Osteoblast (primary cell): ENCODE measurements at places on chromosomes 11 and 22.

DNA sequence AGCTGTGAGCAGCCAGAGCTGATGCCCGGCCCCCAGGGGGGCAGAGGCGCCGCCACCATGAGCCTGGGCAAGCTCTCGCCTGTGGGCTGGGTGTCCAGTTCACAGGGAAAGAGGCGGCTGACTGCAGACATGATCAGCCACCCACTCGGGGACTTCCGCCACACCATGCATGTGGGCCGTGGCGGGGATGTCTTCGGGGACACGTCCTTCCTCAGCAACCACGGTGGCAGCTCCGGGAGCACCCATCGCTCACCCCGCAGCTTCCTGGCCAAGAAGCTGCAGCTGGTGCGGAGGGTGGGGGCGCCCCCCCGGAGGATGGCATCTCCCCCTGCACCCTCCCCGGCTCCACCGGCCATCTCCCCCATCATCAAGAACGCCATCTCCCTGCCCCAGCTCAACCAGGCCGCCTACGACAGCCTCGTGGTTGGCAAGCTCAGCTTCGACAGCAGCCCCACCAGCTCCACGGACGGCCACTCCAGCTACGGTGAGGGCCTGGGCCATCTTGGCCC lies 6.1 kb downstream of the CDC42EP1 start:
- peak; percentile 53 for DNase-seq

GRCh38 chr11:10502065-10502680 lies 38.8 kb downstream of the RNF141 start:
- DNase-seq, result no peak

DNA sequence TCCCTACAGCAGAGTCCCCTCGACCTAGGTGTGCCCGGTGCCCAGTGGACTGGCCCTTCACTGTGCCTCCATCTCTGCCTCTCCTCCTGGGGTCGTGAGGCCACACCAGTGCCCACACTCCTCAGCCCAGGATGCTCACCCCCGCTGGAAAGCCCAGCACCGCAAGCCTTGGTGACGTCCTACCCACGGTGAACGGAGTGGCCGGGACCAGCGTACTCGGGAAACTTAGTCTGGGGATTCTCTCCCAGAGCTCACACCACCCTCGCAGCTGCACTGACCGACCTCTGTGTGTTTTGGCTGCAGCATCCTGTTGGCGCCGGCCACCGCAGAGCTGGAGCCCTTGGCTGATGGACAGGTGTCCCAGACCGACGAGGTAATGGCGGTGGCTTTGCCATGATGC lies 35.5 kb upstream of the KRTAP5-7 start:
- DNase-seq, result no peak

- peak; percentile 66 for DNase-seq
Observed at GRCh38 chr11:111730871-111731591, 35.2 kb downstream of the PPP2R1B start.

- no peak for DNase-seq
Observed at GRCh38 chr11:134282121-134283045, 6.2 kb downstream of the GLB1L3 start.

GRCh38 chr22:30423301-30423958 lies 2.1 kb upstream of the MTFP1 start:
- no peak for DNase-seq

DNA sequence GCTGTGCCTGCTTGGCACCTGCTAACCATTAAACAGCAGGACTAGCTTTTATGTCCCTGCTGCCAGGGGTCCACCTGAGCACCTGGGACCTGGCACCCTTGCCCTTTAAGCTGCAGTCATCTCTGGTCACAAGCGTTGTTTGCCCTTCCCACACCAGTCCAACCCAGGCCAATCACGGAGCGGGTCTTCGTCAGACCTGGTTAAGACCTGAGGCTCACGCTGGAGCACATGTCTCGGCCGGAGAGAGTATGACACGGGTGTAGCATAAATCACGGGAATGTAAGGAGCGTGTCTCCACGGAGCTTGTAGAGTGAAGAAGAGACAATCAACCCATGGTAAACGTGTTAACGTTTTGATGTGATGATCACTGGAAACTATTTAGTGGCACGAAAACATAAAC lies 847.3 kb downstream of the BRD1 start:
- no peak for DNase-seq

GRCh38 chr11:46356924-46357482 lies 9.7 kb downstream of the DGKZ start:
- DNase-seq, result peak; percentile 92

GRCh38 chr22:46584081-46584921 lies 35.9 kb upstream of the GRAMD4 start:
- DNase-seq, result peak; percentile 91

- DNase-seq, result no peak
Observed at GRCh38 chr22:50357222-50357621, 14.1 kb downstream of the PPP6R2 start.

DNA sequence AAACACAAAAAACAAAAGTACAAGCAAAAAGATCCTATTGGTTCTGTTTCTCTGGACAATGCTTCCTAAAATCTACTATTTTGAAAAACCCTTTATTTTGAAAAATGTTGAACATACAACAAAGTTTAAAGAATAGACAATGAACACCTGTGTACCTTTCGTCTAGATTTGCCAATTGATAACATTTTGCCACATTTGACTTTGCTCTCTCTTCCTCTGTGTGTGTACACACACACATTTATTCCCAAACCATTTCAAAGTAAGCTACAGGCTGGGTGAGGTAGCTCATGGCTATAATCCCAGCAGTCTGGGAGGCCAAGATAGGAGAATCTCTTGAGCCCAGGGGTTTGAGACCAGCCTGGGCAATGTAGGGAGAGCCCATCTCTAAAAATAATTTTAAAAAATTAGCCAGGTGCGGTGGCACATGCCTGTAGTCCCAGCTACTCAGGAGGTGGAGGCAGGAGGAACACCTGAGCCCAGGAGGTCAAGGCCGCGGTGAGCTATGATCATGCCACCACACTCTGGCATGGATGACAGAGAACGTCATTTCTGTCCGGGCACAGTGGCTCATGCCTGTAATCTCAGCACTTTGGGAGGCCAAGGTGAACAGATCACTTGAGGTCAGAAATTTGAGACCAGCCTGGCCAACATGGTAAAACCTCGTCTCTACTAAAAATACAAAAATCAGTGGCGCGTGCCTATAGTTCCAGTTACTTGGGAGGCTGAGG lies 5.3 kb upstream of the PSMC3 start:
- DNase-seq, result no peak

GRCh38 chr11:29063630-29064361 lies 953.0 kb downstream of the KCNA4 start:
- no peak for DNase-seq

GRCh38 chr22:22180738-22181285 lies 63.8 kb upstream of the VPREB1 start:
- no peak for DNase-seq

DNA sequence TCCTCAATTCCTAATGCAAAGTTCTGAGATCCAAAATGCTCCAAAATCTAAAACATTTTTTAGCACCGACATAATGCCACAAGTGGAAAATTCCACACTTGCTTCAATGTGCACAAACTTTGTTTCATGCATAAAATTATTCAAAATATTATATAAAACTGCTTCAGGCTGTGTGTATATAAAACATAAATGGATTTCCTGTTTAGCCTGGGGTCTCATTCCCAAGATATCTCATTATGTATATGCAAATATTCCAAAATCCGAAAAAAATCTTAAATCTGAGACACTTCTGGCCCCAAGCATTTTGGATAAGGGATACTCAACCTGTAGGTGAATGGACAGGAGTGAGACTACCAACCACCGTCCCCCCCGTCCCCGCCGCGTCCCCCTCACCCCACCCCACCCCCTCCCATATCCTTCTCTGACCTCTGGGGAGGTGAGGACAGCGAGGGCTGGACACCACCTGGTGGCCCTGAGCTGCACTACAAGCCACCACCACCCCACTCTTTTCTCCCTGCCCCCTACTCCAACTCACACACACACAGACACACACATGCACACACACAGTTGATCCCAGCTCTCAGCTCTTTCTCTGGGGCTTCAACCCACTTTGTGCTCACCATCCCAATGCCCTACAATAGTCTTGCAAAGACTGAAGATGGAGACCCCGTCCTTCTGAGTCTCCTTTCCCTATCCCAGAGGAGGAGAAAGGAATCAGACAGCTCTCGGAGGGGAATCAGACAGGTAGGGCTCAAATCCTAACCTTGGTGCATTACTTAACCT lies 101.0 kb downstream of the PDE2A start:
- peak; percentile 85 for DNase-seq

- no peak for DNase-seq
Observed at GRCh38 chr11:126090452-126090851, 27.8 kb upstream of the CDON start.

DNA sequence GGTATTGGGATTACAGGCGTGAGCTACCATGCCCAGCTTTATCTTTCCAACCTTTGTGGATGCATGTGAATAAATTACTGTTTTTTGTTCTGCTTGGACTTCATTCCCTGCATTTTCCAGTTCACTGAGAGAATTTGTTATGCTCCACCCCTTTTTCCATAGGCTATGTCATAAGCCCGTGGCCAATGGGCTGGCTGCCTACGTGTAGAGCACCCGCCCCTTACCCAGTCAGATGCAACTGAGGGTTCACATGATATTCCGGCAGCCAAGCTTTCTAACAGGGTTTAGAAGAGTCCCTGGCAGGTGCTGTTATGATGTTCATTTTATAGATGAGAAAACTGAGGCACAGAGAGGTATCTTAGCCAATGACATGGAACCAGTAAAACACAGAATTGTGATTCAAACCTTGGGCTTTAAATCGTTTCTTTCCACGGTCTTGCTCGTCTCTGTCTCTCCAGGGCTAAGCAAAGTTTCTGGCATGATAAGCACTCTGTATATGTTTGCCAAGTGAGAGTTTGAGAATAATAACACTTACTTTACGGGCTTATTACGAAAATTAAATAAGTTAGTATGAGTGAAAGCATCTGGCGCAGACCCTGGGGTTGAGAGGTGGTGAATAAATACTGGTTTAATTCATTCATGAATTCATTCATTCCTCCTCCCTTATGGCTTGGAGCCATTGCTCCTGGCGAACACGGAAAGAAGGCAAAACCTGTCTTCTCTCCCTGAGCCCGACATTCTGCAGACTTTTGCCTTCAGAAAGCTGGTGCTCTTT lies 42.4 kb upstream of the RASD2 start:
- peak; percentile 41 for DNase-seq

- peak; percentile 10 for DNase-seq
Observed at GRCh38 chr11:1706634-1707400, 9.8 kb downstream of the KRTAP5-6 start.

DNA sequence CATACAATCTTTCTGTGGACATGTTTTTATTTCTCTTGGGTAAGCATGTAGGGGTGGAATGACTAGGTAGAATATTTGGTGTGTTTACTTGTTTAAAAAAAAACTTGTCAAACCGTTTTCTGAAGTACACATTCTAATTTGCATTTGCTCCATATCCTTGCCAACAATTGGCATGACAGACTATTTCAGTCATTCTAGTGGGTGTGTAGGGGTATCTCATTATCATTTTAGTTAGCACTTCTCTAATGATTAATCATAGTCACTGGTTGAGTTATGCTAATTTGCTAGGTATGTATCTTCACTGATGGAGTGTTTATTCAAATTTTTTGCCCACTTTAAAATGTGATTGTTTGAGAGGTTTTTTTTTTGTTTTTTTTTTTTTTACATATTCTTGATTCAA lies 64.3 kb downstream of the C11orf65 start:
- DNase-seq, result no peak

DNA sequence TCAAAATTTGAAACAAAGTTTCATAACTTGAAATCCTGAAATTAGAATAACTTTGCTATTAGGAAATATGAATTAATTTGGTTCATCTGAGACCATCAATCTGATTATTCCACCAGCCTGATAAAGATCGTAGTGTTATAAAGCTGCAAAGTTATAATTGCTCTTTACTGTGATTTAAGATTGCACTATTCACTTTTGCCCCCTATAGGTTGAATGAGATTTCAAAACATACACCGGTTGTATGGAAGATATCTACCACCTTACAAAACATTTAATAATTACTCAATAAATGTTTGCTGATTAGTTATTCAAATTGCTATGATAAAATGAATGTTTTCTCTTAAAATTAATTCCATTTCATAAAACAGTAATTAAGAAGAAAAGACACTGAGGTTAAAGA lies 26.1 kb downstream of the APIP start:
- no peak for DNase-seq

- no peak for DNase-seq
Observed at GRCh38 chr22:39936523-39937145, 23.6 kb upstream of the TMA7B start.

DNA sequence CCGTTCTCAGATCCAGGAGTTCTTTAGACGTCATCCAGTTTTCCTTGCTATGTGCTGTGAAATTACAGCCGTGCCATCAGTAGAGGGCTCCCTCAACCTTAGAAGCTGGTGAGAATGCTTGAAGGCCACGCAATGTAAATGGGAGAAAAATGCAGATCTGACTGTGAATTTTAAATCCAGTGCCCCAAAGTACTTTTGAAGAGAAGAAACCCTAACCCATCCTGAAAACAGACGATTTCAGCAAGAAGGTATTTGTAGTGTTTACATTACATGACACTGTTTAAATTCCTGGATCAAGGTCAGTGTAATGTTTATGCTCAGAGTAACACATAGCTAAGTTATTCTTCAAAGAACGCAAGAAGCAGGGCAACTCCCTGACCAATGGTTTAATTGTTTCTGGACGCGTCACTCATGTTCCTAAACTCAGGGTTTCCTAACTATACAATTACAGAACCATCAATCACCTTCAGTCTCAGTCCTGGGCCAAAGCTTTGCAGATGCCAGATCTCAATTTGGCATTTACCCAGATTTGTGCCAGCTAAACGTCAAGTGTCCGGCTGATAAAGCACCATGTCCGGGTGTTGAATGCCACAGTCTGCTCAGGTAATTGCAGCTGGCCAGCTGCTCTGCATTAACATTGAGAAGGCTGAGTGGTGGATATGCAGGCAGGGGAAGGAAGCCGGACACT lies 38.2 kb downstream of the ADAMTS8 start:
- peak; percentile 94 for DNase-seq

DNA sequence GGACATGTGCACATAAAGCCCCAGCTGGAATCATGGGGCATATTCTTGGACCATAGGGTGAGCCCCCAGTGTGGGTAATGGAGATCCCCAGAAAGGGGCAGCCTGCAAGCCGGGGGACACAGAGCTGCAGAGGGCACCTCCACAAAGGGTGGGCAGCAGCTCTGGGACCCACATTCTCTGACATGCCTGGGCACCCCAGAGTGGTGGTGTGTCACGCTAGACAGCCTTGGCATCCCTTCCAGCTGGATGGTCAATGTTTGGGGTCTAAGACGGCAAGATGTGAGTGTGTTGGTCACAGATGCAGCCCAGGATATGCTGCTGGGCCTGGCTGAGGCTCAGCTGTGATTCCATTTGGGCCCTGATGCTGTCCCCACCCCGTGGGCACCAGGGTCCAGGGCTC lies 9.7 kb downstream of the ADORA2A start:
- peak; percentile 73 for DNase-seq

DNA sequence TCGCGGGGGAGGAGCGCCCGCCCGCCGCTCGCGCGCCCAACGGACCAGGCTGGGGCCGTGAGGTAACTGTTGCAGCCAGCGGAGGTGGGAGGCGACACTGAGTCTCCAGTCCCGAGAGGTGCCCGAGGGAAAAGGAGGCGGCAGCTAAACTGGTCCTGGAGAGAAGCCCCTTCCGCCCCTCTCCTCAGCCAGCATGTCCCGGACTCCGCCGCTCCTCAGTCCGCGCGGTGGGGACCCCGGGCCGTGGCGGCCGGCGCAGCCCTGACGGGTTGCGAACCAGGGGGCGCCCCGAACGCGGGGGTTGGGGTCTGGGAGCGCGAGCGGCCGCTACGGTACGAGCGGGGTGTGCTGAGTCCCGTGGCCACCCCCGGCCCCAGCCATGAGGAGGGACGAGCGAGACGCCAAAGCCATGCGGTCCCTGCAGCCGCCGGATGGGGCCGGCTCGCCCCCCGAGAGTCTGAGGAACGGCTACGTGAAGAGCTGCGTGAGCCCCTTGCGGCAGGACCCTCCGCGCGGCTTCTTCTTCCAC lies at the start of gene PDE3B:
PDE3B (plus strand) TSS at position 108 of the 529 bp plus-strand sequence; CDS start at position 380, 272 bp downstream.
- DNase-seq, result peak; percentile 89

- no peak for DNase-seq
Observed at GRCh38 chr11:59767225-59767611, 12.0 kb downstream of the STX3 start.
